Stimulated activated CD4-positive, alpha-beta T cell treated with anti-CD3 and anti-CD28 coated beads, Interleukin-4, amount 100 ng/mL, for 4 hours (primary cell): ENCODE measurements at places on chromosomes 13 and 19.

GRCh38 chr13:110471156-110471832 is 90.2 kb downstream of the RAB20 start:
- DNase-seq: no peak

GRCh38 chr13:39317291-39317690 is 279.0 kb downstream of the NHLRC3 start:
- no peak for DNase-seq

GRCh38 chr13:44686531-44686934 is 110.4 kb upstream of the TSC22D1 start:
- no peak for DNase-seq

DNA sequence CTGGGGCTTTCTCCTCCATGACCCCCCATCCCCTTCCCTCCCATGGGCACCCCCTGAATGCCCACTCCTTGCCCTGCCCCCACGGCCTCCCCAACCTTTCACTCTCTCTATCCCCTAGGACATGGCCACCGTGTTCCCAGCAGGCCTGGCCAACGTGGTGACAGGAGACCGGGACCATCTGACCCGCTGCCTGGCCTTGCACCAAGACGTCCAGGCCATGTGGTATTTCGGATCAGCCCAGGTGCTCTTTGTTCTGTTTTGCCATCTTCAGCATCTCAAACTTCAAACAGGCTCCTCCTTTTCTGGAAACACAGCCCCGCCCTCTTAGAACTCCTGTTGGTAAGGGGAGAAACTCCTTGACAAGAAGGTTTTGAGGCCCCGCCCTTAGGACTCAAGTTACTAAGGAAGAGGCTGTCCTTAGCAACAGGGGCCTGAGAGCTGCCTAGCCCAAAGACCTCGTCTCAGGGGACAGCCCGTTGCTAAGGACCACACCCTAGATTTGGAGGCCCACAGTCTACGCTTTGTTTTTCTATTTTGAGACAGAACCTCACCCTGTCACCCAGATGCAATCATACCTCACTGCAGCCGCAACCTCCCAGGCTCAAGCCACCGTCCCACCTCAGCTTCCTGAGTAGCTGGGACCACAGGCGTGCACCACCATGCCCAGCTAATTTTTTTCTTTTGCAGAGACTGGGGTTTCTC is 5.1 kb upstream of the FLT3LG start:
- DNase-seq: peak; percentile 74
